ENCODE measurements at places on chromosomes 3 and 15.

DNA sequence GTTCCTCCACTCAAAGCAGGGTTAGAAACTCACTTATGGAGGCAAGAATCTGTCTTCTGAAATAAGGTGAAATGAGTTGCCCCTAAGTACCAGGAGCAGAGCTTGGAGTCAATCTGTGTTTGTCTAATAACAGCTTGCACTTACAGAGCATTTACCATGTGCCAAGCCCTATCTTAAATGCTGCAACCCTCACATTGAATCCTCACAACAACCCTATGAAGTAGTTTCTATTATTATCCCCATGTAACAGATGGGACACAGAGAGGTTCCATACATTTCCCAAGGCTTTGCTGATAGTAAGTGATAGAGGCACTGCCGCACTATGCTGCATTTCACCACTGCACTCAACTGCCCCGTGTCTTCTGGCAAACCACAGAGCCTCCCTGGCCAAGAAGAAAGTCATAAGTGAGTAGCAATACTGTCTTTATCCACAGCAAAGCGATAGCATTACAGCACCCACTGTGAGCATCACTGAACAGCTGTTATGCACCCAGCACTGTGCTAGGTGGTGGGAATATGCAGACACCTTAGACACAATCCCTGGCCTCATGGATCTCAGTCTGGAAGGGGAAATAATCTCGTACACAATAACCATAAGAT is 141.5 kb downstream of the SSR3 start:
- no peak for DNase-seq

DNA sequence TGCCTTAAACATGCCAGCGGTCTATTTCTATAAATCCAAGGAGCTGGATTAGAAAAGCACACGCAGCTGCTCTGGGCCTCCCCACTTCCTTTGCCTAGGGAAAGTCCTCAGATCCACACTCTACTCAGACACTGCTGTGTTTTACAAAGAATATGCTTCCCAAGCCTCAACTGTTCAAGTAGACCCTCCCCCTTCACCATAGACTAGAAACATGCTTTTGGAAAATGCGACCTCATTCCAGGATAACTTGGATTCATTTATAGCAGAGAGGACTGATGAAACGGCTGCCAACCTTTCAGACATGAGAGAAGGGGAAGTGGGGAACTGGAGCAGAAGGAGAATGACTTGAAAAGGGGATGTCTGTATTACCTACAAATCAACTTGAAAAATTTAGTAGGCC is 64.0 kb downstream of the P3H2 start:
- peak; percentile 14 for DNase-seq

DNA sequence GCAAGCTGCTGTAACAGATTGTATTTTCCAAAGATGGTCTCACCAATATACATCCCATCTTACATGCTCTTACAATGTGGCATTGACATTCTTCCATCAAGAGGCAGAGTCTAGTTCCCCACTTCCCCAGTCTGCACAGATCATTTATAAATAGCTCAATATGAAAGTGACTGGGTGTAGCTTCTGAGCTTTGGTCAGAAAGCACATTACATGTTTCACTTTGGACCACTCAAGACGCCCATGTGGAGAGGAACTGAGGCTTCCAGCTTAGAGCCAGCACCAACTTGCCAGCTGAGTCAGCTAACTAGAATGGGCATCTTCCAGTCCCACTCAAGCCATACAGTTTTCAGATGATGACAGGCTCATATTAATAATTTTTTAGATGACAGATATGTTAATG is 45.5 kb downstream of the GREM1 start:
- DNase-seq, result no peak

DNA sequence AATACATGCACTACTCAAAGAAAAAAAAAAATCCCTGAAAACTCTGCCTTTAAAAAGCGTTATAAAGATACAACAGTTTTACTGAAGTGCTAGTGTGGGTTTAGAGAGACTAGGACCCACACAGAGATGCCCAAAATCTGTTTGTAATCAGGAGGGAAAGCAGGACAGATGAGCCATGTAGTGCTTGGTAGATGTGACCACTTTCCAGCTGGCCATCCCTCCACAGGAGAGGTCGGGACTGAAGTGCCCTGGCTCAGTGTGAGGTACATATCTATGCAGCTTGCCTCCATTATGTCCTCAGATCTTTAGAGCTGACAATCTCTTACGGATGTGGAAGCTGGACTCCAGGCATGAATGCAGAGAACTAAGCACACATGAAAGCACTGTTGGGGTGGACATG is 57.5 kb upstream of the NANOGP8 start:
- DNase-seq, result no peak

DNA sequence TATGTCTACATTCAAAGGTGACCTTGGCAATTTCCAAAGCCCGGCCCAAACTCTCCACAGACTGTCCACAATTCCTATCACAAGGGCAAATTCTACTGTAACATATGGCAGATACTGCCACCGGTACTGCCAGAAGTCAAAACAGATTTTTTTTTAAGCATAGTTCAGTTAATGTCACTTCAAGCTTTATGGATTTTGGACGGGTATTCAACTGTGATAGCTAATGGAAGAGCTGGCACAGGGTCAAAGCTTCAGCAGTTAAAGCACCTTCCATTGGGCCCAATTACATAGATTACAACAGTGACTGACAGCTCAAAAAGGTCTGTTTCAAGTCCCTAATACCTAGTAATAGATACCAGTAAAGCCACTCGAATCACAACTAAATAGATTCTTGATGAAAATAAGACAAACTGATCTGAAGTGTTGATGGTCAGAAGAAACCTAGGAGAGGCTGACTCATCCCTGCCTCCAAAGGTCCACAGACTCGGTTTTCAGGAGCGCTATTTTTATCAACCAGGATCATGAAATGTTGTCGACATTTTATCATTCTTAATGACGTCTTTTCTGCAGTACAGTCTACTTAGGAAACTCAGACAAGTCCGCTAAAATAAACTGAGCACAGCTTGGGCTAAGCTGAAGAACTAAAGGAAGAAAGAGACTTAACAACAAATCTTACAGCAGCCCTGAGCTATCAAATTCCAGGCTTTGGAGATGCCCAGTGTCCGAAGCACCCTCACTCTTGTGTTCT is 38.7 kb downstream of the ANXA2 start:
- DNase-seq, result no peak

GRCh38 chr3:17501745-17502144 is 240.7 kb downstream of the TBC1D5 start:
- no peak for DNase-seq

DNA sequence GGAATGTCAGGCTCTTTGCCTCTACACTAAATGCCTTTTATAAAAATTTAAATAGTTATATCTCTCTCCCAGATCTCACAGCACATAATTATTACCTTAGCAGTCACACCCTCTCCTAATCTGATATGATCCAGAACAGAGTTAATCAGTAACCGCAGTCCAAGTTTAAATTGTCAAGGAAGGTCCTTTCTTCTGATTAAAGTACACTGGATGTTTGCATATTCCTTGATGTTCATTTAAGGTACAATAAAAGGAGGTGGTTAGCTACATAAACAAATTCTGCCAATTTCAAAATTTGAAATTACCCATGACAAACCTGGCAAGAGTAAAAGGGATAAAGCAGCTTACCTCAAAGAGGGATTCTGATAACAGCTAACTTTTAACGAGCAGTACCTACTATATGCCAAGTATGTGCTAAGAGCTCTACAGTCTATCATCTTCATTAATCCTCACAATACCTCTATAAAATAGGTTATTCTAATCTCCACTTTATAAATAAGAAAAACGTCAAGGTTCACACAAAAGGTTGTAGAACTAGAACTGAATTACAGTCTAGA is 4.3 kb downstream of the GOLIM4 start:
- DNase-seq, result no peak

DNA sequence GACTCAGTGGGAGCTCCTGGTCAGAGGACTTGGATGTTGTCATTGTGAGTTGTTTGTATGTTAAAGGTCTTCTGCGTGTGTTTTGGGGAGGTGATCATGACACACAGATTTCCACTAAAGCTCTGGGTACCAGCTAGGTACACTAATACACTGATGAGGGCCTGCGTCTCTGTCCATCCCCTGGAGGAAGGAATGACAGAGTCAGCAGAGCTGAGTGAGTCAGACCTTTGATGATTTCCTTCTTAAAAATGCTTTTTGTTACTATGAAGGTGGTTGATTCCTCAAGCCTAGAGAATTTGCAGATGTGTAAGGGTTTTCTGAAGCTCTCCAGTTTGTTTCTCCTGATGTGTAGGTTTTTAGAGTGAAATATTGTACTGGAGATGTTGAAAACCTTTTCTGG is 424.1 kb upstream of the TPM1 start:
- DNase-seq, result no peak

GRCh38 chr15:79099692-79100091 is 9.1 kb upstream of the RASGRF1 start:
- DNase-seq, result no peak

GRCh38 chr3:59968513-59969045 is 918.8 kb upstream of the CFAP20DC start:
- DNase-seq, result peak; percentile 54

GRCh38 chr15:79283252-79284048 is 928 bp downstream of the ANKRD34C start:
- DNase-seq, result peak; percentile 34

GRCh38 chr3:87354398-87354797 is 78.0 kb upstream of the POU1F1 start:
- DNase-seq, result no peak

GRCh38 chr3:125110016-125110875 is 54.4 kb upstream of the HEG1 start:
- DNase-seq, result no peak

DNA sequence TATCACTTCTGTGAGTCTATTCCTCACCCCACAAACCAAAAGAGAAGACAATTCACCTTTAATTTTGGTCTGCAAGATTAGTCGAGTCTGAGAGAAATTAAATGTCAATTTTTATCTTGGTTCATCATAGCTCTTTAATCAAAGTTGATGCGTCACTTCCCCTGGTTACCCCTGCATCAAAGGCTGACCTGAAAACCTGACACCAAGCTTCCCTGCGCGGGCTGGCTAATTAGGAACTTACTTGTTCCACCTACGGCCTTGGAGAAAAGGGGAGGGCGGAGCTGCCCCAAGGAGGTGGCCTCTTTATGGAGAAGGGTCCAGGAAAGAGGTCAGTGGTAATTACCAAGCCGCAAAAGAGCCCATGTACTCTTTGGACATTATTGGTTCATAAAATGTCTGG is 218.4 kb downstream of the ARRDC4 start:
- DNase-seq, result no peak

- DNase-seq, result peak; percentile 22
Measured at GRCh38 chr3:107251819-107252218, 125.4 kb upstream of the CCDC54 start.

DNA sequence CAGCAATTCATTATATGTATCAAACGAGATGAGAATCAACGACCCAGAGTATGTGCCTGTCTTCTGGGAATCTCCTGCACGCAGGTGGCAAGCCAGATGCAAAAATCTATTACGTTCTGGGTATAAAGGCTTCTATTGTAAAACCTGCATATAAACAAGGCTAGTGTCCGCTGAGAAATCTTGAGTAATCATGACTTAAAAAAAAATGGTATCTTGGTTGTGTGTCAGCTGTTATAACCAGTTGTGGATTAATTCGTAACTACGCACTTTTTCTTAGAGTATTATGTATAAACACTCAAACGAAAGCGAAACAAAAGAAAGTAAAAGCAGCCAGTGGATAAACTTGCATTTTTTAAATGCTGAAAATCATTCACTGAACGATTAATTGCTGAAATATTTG is 509.1 kb downstream of the RSL24D1 start:
- no peak for DNase-seq

DNA sequence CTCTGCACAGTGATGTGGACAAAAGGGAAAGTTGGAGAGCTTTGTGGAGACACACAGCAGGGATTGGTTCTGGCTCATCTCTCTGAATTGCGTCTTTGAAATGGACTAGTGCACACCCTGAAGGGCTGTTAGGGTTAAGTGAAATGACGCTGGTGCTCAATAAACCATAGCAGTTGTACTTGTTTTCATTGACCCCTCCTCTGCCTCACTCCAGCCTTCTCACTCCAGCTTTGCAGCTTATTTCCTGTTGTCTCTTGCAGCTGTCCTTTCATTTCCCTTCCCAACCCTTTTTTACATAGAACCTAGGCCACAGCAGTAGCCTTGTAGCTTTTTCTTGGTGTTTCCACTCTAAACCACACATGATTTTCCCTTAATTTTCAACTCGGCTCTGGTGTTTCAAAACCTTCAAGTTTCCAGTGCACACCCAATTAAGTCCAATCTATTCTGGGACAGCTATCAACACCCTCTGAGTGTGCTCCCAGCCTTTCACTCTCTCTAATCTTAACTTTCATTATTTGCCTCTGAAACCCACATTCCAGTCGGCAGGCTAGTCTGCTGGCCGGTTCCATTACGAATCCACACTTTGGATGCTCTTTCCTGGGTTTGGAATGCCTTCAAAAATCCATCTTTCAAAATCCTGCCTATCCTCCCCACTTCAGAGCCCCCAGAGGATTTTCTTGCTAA is 6.4 kb downstream of the C3orf52 start:
- no peak for DNase-seq

GRCh38 chr3:71062952-71063772 is 520.4 kb downstream of the FOXP1 start:
- no peak for DNase-seq

DNA sequence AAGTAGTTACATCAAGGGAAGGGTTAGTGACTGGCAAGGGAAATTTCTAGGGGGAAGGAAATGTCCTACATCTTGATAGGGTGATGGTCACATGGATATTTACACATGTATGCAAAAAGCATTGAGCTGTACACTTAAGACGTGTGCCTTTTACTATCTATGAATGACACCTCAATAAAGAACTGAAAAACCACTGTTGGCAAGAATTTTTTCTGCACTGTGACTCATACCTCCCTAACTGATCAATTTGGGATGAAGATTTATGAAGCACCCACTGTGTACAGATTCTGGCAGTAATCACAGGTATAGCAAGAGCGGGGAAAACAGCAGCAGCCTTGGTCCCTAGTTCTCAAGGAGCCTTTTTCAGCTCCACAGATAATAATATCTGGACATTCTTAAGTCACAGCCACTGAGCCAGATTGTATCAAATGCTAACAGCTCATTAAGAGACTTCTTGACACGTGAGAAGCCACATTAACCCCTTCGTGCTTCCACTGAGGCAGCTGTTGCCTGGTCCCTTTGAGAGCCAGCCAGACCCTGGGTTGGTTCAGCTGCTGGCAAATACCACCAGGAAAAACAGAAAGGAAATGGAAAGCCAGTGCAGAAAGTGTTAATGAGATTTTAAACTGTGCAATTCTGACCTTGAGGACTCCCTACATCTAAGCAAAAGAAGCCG is 32.0 kb upstream of the GALNT15 start:
- DNase-seq, result no peak

GRCh38 chr3:136819392-136819730 is 435 bp downstream of the SLC35G2 start:
- DNase-seq, result no peak

DNA sequence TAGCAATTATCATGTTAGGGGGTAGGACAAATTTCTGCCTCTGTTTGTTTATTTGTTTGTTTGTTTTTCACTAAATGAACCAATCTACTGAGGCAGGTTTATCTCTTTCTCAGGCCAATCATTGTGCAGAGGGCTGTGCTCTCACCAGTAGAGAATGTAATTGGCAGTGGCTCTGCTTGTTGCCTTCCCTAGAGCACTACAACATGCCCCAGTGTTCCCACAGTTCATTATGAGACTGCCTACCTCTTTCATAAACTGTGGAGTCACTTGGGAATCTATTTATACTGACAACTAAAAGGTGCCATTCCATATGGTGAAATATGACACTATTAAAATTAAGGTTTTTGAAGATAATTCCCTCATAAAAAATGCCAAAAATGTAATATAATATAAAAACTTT is 196.3 kb upstream of the ALCAM start:
- peak; percentile 14 for DNase-seq

- DNase-seq, result no peak
Measured at GRCh38 chr15:63198371-63199250, 9.2 kb downstream of the RAB8B start.

GRCh38 chr3:139532976-139533375 is 6.6 kb downstream of the RBP1 start:
- DNase-seq, result peak; percentile 72

Measured in midbrain (tissue), 1 donor.